ENCODE measurements at places on chromosomes 2 and 18. TPM values are rescaled to one million over a fixed set of nuclear protein-coding genes. Genes with fewer than 3 reads are reported as not detected.

GRCh38 chr2:54906716-54907115 lies 143.5 kb downstream of the RTN4 start:
- DNase-seq, result no peak

- no peak for DNase-seq
Observed at GRCh38 chr18:25253136-25253535, 98.8 kb downstream of the ZNF521 start.

GRCh38 chr2:173705656-173706055 lies 259.5 kb downstream of the SP3 start:
- no peak for DNase-seq

GRCh38 chr2:112198780-112199179 lies 56.1 kb downstream of the ZC3H8 start:
- DNase-seq, result no peak

The CDH2 gene
- 234 TPM for total RNA-seq

GRCh38 chr2:203209538-203209937 lies 29.3 kb upstream of the CYP20A1 start:
- no peak for DNase-seq

The RFTN2 gene
- 20.6 TPM for total RNA-seq

The ATG4B gene
- total RNA-seq, result 112 TPM

DNA sequence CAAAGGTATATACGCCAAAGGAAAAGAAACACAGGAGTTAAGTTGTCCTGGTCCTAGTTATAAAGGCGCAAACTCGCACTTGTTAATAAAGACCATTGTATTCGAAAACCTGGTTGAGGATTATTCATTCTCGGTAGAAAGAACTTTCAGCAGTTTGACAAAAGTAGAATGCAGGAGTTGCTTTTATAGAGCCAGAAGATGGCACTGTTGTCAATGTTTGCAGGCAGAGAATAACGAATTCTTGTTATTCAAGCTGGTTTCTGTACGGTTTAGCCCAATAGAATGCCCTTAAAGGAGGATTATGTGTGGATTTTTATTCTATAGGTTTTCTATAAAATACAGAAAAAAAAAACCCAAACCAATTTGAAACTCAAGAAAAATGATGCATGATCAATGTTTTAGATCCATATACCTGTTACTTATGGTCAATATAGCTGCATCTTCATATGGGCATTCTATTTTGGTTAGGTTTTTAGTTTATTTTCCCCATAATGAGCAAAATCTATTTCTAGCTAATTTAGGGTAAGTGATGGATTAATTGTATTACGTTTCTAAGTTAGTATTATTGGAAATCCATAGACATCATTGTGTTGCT lies 510.3 kb downstream of the PLCL1 start:
- DNase-seq, result no peak

The DGKD gene
- total RNA-seq, result 48.7 TPM

DNA sequence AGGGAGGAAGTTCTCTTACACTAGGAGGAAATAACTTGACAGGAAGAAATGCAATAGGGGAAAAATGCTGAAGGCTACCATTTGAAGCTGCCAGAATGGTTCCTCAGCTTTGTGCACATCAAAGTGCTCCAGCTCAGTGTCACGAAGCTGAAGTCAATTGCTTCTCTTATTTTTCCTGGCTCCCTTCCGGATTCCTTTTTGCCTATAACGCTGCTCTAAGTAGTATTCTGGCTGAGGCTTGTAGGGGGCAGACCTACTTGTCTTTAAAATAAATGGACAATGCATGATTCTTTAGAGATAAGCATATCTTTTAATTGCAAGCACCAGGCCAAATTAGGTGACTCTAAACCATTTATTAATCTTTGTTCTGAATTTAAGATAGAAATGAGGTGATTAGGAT lies 60.3 kb upstream of the SCN1A start:
- no peak for DNase-seq

DNA sequence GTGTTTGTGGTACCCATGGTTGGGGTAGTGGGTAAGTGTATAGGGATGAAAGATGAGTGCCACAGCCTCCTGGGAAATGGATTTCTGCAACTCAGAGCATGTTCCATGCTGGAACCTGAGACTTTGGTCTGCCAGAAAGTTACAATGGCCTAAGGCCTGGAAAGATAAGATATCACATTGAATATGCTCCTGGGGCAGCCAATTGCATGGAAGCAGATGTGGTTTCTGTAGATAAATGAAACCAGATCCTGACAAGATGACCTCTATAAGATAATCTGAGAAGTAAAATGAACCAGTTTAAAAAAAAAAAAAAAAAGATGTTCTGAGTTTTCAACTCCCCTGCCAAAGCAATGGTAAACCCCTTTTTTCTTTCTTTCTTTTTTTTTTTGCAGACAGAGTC lies 91.4 kb upstream of the NCK2 start:
- no peak for DNase-seq

All from neural crest cell (in vitro differentiated cells).